ENCODE measurements at places on chromosomes 13 and 19.
A peak's percentile ranks its signal among the peaks of the same experiment; 100 is the strongest.

DNA sequence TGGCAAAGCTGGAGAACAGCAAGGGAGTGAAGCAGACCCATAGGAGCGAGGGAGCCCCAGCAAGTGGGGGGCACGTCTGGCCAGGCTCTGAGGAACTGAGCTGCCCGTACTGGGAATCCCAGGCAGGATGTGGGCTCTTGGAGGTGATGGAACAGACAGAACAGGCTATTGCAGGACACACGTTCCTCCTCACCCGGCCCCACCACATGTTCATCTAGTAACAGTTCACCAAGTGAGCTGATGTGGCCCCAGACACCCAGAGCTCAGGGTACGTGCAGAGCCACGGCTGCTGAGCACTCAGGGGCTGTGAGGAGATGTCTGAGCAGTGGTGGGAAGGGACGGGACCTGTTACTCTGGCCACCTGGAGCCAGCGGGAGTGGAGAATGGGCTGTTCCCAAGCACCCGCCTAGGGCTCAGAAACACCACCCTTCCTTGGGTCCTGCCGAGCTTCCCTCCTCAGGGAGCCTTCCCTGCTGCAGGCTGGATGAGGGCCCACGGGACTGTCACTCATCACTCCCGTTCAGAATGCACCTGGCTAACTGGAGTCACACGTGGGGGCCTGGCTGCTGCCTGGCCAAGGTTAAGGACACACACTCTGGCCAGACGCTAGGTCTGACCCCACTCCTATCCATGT is 18.4 kb downstream of the ELL start:
- DNase-seq: no peak

- DNase-seq: no peak
Observed at GRCh38 chr13:70172946-70173597, 64.8 kb upstream of the KLHL1 start.

GRCh38 chr13:36550177-36550576 is 117.9 kb downstream of the CCNA1 start:
- no peak for DNase-seq

DNA sequence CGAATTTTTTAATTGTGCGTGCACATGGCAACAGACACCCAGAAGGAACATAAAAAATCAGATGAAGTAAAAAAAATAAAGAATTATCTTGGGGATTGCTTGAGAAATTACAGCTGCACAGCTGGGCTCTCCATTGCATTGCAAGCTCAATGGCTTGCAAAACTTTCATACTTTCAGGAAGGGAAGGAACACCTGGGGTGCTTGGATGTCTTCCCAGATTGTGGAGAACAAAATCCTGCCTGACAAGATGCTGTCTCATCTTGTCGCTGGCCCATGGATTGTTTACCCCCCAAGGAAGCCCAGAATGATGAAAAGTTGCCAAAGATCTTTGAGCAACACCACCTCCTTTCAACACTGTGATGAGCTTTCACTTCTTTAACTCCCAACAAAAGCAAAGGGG is 11.0 kb upstream of the CASP14 start:
- DNase-seq: peak; percentile 7

GRCh38 chr19:40191836-40192646 is 815 bp downstream of the MAP3K10 start:
- peak; percentile 20 for DNase-seq

DNA sequence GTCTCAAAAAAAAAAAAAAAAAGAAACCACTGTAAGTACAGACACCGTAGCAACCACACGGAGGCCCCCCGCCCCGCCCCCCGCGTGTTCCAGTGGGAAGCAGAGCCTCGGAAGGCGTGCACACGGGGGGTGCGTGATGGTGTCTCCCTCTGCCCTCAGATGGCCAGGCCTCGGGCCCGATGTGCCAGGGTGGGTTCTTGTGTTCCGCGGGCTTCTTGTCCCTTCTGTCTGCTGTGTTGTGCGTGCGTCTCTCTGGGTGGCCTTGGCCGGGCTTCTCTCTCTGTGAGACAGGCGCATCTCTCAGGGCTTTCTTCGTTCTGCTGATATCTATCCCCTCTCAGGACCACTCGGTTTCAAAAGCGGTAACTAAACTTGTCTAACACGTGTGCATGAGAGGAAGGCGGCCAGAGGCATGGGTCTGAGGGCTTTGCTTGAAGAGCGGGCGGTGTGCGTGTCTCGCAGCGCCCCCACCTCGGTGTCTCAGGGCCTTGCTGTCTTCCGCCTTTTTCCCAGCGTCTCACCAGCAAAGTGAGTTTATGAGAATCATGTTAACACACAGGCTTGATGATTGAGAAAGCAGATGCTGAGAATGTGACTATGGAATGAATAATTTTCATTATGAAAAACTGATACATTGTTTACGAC is 12.6 kb downstream of the ATP11A start:
- DNase-seq: no peak

DNA sequence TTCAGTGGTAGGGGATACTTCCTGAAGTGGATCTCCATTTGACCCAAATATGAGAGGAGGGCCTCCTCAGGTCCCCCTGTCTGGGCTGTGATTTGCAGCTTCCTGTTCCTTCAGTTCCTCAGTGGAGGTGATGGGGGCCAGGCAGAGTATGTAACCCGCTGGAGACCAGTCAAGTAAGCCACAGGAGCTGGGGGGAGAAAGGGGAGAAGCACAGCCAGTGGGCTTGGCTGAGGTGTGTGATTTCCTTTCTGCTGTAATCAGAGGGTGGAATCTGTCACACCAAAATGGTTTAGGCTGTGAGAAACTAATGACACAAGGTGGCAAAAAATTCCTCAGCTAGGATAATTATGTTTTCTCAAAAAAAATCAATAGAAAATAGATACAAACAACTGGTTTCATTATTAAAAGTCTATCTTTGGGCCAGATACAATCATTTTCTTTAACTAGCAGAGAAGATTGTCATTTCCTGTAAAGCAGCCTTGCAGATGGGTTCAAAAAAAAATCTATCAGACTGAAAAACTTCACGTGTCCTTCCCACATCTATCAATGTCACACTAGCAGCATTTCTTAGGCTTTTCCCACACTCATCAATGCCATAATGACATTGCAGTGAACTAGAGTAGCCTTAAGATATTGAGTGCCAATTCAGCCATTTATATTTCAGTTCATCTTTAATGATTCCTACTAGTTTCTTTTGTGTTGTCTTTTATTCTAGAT is 1660.3 kb downstream of the EFNB2 start:
- DNase-seq: no peak

- DNase-seq: peak; percentile 82
Observed at GRCh38 chr19:49339301-49340068, 4.3 kb downstream of the CD37 start.

- DNase-seq: no peak
Observed at GRCh38 chr13:24299488-24300114, 9.8 kb upstream of the C1QTNF9 start.

- DNase-seq: no peak
Observed at GRCh38 chr13:99382428-99383133, 75.4 kb upstream of the GPR183 start.

- no peak for DNase-seq
Observed at GRCh38 chr13:73177017-73177416, 118.2 kb downstream of the KLF5 start.

DNA sequence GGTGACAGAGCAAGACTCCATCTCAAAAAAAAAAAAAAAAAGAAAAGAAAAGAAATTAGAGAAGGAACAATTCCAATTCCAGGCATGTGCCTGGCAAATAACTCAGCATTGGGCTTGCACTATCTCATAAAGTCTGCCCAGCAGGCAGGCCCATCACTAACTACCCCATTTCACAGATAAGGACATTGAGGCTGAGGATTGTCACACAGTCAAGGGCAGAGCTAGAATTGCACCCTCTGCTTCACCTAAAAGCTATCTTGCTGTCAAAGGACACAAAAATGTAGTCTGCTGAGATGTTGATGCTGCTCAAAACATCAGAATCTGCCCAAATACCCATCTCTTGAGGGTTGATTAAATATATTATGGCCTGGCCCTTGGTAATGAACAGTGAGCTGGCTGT is 20.7 kb upstream of the COLGALT1 start:
- DNase-seq: no peak

- DNase-seq: peak; percentile 57
Observed at GRCh38 chr19:12794196-12794941, 3.1 kb downstream of the JUNB start.

DNA sequence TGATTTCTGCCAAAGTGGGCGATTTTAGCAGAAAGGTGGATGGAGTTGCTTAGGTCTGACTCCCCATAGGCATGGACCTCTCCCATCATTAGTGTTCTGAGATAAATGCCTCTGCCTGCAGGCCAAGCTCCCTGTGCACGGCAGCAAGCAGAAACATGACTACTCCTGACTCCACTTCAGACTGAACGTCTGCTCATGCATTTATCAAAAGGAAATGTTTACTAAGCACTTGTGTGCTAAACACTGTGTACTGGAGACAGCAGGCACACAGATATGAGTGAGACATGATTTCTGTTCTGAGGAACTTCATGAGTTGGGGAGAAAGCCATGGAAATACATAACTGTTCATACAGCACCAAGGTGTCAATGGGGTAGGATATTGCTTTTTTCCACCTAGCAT is 149.6 kb downstream of the MIPEP start:
- DNase-seq: no peak

DNA sequence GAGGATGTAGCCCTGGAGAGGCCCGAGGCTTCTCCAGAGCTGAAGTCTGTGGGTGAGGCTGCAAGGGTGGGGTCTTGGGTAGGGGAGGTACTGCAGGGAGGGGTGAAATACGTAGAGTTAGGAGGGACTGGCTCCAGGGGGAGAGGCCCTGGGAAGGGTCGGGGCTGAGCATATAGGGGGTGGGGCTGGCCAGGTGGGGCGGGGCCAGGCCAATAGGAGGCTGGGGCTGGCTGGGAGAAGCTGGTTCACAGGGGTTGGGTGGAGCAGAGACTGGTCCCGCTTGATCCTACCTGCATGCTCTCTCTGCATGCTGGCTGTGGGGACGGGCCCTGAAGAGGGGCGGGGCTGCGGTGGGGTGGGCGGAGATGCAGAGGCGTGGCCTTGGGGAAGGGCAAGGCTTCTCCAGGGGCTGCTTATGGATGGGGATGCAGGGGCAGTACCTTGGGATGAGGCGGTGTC is 51.9 kb downstream of the CELF5 start:
- DNase-seq: no peak

DNA sequence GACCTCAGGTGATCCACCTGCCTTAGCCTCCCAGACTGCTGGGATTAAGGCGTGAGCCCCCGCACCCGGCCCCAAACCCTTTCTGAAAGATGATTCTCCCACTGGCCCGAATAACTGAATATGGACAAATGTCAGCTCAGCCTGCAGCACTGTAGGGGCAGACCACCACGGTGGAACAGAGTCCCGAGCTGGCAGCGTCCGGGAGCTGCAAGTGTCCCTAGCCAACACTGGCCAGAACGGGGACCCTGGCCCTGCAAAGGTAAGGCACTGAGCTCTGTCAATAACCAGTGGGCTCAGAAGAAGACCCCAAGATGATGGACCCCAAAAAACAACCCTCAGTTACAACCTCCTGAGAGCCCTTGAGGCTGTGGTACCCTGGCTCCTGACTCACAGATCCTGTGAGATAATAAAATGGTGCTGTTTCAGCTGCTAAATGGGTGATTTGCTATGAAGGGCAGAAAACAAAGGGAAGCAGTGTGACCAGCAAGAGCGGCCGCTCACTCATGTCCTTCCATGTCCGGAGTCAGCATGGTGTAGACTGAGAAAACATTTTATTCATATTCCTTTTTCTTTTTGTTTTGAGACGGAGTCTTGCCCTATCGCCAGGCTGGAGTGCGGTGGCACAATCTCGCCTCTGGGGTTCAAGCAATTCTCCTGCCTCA is 1.6 kb downstream of the LSM7 start:
- no peak for DNase-seq

DNA sequence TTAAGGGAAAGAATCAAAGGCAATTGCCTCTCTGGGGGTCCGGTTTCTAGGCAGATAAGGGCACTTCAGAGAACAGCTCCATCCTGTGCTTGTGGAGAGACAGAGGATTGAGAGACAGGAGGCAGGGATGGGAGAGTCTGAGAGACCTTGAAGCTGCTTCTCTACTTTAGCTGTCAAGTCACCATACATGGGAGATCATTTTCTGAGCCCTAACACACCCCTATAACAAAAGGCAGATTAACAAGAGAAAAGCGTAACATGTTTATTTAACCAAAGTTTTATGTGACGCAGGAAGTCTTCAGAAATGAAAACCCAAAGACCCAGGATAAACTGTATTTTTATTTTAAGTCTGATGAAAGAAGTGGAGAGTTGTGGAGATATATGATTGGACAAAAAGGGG is 48.4 kb downstream of the CBY2 start:
- no peak for DNase-seq

GRCh38 chr13:70108356-70109105 is at the start of gene KLHL1:
KLHL1 (minus strand) TSS chr13:70108452; CDS start chr13:70107699, 753 bp downstream.
- DNase-seq: no peak

DNA sequence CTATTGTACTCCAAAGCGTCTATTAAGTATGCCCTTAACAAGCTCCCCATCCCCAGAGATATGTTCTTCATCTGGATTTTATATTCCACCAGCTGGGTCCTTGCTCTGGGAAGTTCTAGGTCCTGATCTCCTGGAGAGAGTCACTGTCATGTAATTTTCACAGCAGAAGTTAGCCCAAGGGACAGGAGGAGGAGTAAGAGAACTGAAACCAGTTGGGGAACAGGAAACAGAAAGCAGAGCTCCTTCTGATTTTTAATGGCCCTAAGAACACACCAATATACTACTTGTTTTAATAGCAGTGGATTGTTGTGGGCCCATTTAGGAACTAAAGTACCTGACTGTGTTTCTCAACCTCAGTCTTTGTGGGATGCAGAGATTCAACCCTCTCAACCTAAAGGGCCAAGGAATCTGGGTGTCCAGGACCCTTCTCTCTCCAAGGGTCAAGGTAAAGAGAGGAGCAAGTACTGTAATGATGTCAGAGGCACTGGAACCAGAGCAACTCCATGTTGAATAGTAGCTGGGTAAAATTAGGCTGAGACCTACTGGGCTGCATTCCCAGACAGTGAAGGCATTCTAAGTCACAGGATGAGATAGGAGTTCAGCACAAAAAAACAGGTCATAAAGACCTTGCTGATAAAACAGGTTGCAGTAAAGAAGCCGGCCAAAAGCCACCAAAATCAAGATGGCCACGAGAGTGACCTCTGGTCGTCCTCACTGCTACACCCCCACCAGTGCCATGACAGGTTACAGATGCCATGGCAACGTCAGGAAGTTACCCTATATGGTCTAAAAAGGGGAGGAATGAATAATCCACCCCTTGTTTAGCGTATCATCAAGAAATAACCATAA is 8.1 kb upstream of the FPR3 start:
- DNase-seq: no peak

DNA sequence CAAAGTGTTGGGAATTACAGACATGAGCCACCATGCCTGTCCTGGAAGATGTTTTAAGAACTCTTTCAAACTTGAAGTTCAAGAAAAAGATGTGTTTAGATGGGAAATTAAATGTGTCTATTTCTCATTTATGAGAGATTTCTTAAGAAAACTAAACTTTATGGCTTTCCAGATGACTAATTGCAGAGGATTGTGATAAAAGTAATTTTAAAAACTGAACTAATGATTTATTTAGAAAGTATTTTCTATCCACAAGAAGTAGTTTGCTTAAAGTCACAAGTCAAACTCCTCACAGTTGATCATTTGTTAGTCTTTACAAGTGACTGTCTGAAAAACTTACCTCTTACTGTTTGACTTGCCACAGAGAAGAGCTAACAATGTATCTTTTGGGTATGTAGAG is 89.6 kb upstream of the SPRY2 start:
- peak; percentile 35 for DNase-seq

- DNase-seq: no peak
Observed at GRCh38 chr13:28490061-28490460, 4.9 kb downstream of the FLT1 start.
